NCI-H2171 treated with DMSO at 0.1 percent for 48 hours (cell line): ENCODE measurements at places on chromosomes 1 and 21.

DNA sequence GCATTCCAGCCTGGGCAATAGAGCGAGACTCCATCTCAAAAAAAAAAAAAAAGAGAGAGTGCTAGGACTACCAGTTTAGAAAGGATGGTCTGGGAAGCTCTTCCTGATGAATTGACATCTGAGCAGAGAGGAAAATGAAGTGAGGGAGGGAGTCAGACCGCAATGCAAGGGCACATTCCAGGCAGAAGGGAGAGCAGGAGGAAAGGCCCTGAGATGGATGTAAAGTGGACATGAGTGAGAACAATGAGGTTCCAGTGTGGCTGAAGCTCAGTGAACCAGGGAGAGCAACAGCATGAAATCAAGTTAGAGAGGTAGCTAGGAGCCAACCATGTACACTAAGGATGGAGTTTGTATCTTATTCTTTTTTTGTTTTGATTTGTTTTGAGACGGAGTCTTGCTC, 55.9 kb upstream of the SPOCD1 start:
- no peak for DNase-seq

- DNase-seq = peak; percentile 71
These were observed 255.9 kb downstream of the FAF1 start for GRCh38 chr1:50704126-50704525.

DNA sequence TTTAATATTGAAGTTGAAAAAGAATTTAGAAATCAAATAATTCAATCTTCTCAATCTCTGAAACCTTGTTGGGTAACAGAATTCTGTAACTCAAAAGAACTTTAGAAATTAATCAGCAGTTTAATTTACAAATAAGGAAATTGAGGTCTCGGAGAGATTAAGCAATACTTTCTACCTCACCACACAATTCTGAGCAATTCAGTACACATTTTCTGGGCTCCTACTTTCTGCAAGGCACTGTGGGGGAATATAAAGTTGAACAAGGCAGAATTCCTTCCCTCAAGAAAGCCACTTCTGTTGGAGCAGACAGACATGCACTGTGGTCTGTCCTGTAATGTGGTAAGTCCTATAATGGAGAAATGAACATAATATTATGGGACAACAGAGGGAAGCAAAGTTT, 47.7 kb downstream of the MEF2D start:
- no peak for DNase-seq

- DNase-seq = peak; percentile 5
These were observed 243.2 kb upstream of the RAB4A start for GRCh38 chr1:229027622-229028182.

DNA sequence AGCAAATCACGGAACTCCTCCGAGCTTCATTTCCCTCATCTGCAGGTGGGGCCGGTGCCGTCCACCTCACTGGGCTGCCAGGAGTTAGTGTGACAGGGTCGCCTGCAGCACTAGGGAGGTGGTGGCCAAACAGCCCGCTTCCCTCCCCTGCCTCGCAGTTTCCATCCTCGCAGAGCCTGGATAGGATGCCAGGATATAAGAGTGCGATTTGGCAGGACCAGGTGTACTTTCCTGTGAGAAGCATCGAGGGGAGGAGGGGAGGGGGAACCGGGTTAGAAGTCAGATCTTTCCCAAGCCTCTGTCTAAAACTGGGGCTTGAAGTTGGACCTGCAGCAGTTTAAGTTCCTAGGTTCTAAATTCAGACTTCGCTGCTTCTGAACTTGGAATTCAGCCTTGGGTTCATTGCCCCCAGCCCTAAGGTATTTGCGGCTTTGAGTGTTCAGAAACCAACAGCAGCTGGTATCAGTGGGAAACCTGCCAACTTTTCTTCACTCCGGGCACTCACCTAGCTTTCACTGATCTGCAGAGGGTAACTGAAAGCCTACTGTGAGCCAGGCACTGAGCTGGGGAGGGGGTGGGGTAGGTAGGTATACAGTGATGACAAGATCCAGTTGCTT, 1.7 kb upstream of the JUN start:
- peak; percentile 87 for DNase-seq

- peak; percentile 61 for DNase-seq
These were observed 1.6 kb downstream of the ACAP3 start for GRCh38 chr1:1306070-1306660.

- DNase-seq = no peak
These were observed 34.9 kb upstream of the NTNG1 start for GRCh38 chr1:107105914-107106313.

DNA sequence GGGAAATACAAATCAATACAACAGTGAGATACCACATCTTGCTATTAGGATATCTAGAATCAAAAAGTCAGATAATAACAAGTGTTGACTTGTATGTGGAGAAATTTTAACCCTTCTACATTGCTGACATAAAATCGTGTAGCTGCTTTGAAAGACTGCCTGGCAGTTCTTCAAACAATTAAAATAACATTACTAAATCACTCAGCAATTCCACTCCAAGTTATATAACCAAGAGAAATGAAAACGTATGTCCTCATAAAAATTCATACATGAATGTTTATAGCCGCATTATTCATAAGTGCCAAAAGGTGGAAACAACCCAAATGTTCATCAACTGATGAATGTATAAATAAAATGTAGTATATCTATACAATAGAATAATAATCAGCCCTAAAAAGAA, 164.6 kb downstream of the RASAL2 start:
- no peak for DNase-seq

DNA sequence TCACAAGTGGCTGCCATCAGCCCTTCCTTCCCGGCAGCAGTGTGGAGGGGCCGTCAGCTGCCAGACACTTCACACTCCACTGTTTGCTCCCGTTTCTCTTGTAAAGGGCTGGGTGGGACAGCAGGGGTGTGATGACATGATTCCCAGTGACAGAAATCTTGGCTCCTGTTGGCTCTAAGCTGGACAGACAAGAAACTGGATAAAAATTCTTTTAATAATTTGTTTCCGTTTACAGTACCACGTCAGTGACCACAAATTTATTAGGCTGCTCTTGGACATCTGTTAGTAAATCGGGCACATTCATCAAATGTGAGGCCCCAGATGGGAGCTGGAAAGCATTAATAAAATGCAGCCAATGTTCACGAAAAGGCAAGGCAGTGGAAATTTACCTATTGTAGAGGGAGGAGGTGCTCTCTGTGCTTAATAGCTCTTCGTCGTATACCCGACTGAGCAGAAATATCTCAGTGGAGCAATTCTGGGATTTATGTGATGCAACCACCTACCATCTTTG, 353.7 kb upstream of the GREM2 start:
- no peak for DNase-seq

- DNase-seq = no peak
These were observed 69.0 kb upstream of the MARK1 start for GRCh38 chr1:220458936-220459335.

GRCh38 chr1:47931395-47931794, 65.8 kb downstream of the TRABD2B start:
- DNase-seq = no peak

GRCh38 chr1:19852036-19852435, 30.2 kb upstream of the OTUD3 start:
- no peak for DNase-seq

DNA sequence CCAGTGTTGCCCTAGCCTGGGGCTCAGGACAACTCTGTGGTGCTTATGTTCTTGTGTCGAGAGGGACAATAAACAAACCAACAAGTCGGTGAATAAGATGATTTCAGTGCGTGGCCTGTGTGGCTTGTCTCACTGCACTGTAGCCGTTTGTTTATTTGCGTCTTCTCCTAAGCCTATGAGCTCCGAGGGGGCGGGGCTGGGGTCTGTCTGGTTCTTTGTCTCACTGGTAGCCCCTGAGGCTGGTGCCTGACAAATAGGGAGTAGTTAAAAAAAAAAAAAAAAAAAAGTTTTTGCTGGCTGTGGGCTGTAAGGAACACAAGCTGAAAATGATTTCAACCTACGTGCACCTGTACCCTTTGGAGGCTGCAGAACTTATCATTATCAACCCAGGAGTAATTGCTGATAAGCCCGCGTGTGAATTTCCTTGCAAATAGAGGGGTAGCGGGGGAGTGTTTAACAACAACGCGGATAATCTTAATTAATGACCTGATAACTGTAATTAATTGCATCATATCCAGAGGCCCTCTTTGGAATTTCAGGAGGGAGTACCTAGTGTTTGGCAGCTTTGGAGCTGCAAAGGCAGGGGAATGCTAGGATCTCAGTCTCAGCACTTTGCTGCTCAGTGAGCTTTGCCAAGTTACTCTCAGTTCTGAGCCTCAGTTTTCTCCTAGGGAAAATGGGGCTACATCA, 925 bp upstream of the ARHGEF10L start:
- DNase-seq = no peak

GRCh38 chr1:176815621-176816020, 348.9 kb downstream of the ASTN1 start:
- no peak for DNase-seq

- no peak for DNase-seq
These were observed 33.6 kb downstream of the TYW3 start for GRCh38 chr1:74766579-74766978.

- peak; percentile 56 for DNase-seq
These were observed 25.7 kb downstream of the STK40 start for GRCh38 chr1:36359911-36360550.

DNA sequence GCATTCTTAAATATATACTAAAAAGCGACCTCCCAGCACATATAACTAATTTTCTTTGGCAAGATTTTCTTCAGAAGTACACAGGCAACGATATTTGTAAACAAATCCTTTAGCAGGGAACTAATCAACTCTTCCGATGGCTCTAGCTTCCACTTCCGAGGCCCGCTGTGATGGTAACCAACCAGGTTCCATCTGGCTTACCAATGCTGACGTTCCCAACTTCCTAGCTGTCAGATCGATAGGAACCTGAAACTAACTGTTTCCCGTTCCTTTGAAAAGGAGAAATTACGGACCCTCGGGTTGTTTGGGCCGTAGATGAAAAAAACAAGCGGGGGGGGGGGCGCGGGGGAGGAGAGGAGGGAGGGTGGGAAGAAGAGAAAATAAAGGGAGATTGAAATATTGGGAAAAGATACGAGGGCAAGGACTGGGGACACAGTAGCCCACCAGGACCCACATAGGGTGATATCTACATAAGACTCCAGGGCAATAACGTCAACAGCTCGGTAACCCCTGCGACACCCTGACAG, 513 bp downstream of the GTF2B start:
- peak; percentile 52 for DNase-seq

- no peak for DNase-seq
These were observed 28.9 kb upstream of the VAV3 start for GRCh38 chr1:107993920-107994319.

- DNase-seq = no peak
These were observed 132.6 kb downstream of the ETS2 start for GRCh38 chr21:38938343-38938742.

DNA sequence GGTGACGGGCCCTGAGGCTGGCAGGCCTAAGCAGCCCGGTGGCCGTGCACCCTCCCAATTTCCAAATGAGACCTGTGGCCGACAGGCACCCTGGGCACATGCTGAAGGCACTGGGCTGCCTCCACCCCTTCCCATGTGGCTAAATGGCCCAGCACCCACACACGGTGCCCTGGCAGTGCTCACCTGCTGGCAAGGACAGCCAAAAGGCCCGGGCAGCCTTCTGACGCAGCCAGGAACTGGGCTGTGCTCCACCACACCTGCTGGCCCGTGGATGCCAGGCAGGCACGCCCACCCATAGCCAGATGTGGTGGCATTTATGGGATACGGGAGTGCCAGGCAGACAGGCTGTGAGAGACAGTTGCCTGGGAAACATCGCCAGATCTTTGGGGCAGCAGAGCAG, 4.0 kb upstream of the FAAP20 start:
- DNase-seq = no peak

- DNase-seq = peak; percentile 48
These were observed 30.9 kb upstream of the UBE2U start for GRCh38 chr1:64172458-64172983.

- DNase-seq = no peak
These were observed 94.8 kb downstream of the DIRAS3 start for GRCh38 chr1:67955591-67955990.

DNA sequence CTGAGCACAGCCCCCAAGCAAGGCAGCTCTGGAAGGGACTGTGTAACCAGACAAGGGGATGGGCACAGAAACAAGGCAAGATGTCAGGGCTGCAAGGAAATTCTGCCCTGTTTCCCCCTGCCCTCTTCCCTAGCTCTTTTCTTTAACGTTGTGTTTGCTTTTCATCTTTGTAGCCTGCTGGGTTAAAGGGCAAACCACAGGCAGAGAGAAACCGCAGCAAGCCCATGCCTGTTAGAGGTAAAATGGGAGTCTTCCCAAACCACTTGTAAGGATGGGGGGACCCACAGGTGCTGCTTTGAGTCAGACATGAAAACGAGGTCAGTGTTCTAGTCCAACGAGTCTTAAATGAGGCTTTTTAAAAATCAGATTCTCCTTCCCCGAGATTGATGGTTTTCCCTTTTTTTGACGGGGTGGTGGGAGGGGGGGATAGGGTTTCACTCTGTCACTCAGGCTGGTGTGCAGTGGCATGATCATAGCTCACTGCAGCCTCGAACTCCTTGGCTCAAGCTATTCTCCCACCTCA, 13.3 kb downstream of the TGFBR3 start:
- no peak for DNase-seq

GRCh38 chr1:193348091-193348768, 161.8 kb upstream of the B3GALT2 start:
- no peak for DNase-seq

DNA sequence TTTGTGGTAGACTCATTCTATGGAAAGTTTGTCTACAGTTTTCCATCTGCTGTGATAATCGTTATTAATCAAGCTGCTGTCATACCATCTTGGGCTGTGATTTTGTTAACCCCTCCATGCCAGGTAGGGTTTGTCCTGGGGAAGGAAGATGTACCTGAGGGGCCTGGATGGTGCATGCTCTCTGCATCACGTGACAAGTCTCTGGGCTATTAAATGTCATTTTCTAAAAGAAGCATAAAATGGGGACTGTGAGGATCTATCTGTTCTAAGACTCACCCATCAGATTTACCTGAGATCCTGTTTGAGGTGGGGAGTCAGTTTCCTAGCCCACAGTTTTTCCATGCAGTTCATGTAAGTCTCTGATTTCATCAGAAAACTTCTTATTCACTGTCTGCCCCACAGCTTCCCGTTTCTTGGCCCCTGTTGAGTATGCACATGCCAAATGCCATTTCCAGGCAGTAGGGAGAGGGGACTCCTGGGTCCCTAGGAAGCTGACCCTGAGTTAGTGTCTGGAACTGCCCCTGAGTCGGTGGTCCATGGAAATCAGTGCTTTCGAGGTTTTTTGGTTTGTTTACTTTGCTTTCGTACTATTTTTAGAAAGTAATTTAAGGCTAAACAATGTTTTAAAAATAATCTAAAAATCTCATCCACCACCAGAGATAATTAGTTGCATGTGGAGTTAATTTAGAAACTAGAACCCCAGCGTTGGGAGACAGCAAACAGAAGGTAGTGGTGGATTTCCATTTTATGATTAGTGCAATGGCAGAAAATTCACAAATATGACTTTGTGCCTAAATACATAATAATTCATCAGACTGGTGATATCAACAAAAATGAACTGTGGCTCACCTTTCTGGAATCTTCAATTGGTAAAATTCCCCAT, 46.7 kb downstream of the ZBTB18 start:
- DNase-seq = no peak

- DNase-seq = no peak
These were observed 29.2 kb downstream of the CDC7 start for GRCh38 chr1:91529856-91530255.

GRCh38 chr1:58189453-58189852, 357.1 kb downstream of the OMA1 start:
- no peak for DNase-seq
